Vagina (tissue), 2 donors: ENCODE measurements at places on chromosomes 7 and 10. TPM values are rescaled to one million over a fixed set of nuclear protein-coding genes. Genes with fewer than 3 reads are reported as not detected.

BLNK gene
- 8.8 TPM for total RNA-seq

LOXL4 gene
- 5.2 TPM for total RNA-seq

COL17A1 gene
- 149 TPM for total RNA-seq

MINPP1 gene
- 12.5 TPM for total RNA-seq

DNA sequence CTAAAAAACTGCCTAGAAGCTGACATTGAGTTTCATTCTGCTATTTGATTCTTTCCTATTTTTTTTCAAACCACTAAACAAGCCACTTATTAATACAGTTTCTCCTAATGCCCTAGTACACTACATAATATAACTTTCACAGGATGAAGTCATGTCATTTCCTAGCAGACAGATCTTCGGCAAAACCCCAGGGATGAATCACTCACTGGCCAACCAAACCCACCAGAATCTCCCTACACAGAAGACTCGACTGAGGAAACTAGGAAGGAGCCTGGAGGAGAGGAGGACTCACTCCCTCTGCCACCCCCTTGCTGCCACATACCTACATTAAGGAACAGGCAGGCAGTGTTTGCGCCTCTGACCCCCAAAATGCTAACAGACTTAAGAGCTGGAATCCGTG is 33.4 kb downstream of the XPNPEP1 start:
- no peak overlapping the region for H3K27ac ChIP-seq
- H3K27me3 ChIP-seq = no peaks in the 10 kb centered on the region
- H3K36me3 ChIP-seq = no peaks in the 10 kb centered on the region
- H3K4me1 ChIP-seq = peaks cover 33% of the 10 kb centered on the region
- DNase-seq = no peak

DNA sequence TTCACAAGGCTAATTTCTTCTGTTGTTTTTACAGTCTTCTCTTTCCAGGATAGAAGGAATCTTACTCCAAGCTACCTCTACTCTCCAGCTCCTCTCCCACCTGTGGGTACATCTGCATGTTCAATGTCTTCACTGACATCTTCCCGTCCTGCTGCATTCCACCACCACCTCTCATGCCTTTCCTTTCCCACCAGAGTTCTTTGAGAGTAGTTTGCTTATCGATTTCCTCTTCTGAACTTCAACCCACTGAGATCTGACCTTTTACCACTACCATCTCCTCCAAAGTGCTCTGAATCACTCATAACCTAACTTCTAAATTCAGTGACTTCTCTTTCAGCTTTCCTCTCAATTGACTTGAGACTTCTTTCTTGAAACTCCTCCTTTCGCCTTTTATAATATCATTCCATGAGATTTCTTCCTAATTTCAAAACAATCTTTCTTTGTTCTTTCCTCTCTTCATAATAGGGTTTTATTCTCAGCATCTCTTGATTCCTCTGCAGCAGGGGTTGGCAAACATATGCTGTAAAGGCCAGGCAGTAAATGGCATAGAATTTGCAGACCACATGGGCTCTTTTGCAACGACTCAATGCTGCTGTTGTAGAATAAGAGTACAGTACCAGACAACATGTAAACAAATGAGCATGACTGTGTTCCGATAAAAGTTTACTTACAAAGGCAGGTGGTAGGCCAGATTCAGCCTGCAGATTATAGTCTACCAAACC is 22.1 kb downstream of the ACSL5 start:
- no peaks in the 10 kb centered on the region for H3K36me3 ChIP-seq
- DNase-seq = no peak
- H3K4me1 ChIP-seq = no peaks in the 10 kb centered on the region

DNA sequence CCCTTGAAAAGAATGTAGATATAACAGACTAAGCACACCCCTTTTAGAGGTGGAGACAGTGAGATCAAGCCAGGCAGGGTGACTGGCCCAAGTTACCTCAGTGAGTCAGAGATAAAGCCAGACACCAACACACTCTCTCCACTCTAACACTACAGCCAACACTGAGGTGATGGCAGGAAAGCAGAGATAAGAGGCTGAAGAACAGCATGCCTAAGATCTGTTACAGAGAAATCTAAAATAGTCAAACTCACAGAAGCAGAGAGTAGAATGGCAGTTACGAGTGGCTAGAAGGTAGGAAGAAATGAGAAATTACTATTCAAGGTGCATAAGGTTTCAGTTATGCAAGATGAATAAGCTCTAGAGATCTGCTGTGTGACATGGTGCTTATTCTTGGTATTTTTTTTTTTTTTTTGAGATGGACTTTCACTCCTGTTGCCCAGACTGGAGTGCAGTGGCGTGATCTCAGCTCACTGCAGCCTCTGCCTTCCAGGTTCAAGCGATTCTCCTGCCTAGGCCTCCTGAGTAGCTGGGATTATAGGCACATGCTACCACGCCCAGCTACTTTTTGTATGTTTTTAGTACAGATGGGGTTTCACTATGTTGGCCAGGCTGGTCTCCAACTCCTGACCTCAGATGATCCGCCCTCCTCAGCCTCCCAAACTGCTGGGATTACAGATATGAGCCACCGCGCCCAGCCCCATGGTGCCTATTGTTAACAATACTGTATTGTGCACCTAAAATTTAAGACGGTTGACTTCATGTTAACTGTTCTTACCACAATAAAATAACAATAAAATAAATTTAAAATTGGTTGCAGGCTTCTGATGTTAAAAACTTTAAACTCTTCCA is 28.7 kb downstream of the ICA1 start:
- no peaks in the 10 kb centered on the region for H3K27me3 ChIP-seq
- no peak for DNase-seq
- no peak overlapping the region for H3K27ac ChIP-seq
- no peaks in the 10 kb centered on the region for H3K4me1 ChIP-seq

- no peaks in the 10 kb centered on the region for H3K4me1 ChIP-seq
- H3K4me3 ChIP-seq = no peak overlapping the region
- no peaks in the 10 kb centered on the region for H3K27me3 ChIP-seq
- DNase-seq = no peak
These were observed 531.2 kb upstream of the GHITM start for GRCh38 chr10:83607959-83608745.

DNA sequence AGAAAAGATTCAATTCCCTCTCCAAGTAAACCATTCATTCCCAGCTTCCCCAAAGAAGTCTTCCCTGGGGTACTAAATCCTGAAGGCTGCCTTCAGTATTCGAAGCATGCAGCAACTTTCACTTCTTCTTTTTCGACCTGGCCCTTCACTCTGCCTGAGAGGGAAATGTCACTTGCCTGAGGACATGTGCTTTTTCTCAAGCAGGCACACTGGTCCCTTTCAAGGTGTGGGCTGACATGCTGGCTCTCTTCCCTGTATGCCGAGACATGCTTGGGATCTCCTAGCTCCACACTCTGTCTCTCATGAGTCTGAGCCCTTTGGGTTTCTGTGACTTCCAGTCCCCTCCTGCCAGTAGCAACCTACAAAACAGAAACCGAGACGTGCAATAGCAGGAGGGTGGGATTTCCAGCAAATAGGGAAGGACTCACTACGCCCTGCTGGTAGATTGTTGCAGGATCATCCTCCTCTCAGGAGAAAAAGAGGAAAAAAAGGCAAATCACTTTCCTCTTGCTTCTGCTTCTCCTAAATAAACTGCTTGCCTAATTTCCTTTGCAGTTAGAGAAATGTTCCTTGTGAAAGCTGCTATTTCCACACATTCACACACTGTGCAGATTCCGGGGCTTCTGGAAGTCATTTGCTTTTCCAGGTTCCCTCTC is 33.5 kb downstream of the FIGNL1 start:
- no peaks in the 10 kb centered on the region for H3K36me3 ChIP-seq
- no peaks in the 10 kb centered on the region for H3K4me1 ChIP-seq
- no peak for DNase-seq
- H3K27ac ChIP-seq = no peak overlapping the region
- no peak overlapping the region for H3K4me3 ChIP-seq
